ENCODE measurements at places on chromosomes 13 and 19.

DNA sequence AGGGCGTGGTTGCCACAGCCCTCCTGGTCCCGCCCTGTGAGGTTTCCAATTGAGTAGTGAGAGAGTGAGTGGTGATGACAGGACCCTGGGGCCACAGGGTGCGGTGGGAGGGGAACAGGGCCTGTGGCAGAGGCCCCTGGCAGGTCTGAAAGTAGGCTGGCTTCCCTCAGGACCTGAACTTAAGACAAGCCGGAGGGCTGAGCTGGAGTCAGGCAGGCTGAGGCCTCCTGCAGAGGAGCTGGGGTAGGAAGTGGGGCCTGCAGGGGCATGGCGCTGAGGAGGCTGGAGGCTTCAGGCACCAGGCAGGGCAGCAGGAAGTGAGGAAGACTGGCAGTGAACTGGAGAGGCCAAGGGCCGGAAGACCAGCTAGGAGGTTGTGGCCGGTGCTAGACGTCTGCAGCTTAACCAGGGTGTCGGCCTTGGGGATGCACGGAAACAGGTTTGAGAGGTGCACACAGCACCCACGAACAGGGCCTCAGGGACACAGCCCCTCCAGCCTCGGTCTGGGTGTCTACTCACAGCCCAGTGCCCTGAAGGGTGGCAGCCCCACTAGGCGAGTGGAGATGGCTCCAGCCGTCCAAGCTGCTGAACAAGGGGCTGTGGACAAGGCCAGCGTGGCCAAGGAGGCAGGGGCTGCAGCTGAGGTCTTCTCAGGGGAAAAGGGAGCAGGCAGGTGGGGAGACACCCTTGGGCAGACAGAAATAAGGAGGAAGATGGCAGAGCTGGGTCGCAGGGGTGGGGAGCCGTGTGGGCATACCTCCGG, 17.8 kb downstream of the POP4 start:
- DNase-seq = no peak

DNA sequence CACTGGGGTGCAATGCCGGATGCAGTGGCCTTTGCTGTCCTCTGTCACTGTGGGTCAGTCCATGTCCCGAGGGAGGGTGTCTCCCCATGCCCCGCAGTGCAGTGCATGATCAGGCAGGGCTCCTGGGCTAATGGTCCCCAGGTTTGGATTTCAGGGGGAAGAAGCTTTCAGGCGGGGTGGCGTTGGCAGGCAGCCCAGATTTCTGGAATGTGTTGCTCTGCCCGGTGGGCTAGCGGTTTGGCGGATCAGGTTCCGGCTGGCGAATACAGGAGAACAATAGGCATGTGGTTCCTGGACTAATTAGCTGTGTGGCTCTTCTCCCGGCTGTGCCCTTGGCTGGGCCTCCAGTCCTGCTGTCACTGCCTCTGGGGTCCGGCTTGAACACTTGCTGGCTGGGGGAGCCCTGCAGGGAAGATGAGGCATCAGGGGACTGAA, 141.3 kb downstream of the FGF9 start:
- DNase-seq = no peak

GRCh38 chr13:23848646-23849141, 40.5 kb downstream of the MIPEP start:
- no peak for DNase-seq

DNA sequence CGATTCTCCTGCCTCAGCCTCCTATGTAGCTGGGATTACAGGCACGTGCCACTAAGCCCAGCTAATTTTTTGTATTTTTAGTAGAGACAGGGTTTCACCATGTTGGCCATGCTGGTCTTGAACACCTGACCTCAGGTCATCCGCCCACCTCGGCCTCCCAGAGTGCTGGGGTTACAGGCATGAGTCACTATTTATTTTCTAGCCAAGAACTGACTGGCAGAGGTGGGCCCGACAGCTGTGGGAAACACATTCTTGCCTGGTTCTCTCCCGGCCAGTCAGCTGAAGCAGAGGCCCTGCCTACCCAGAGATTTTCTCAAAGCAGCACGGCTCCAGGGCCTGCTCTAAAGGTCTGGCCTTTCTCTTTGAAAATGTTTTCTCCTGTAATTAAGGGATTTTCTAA, 108.0 kb downstream of the KCTD15 start:
- DNase-seq = no peak

- no peak for DNase-seq
Measured at GRCh38 chr13:110227864-110228643, 78.9 kb downstream of the COL4A1 start.

DNA sequence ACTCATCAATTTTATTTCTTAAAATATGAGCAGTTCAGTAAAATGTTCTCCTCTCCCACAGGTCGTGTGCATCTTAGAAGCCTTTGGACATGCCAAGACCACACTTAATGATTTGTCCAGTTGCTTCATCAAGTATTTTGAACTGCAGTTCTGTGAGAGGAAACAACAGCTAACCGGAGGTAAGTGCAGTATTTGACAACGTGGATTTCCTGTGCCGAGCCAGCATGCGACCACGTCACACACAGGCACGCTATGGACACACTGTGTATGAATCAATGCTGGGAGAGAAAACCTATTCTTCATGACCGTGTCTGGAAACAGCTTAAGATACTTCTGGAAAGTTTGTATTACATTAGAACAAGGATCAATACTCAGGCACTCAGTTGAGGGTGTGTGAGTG, 268.5 kb downstream of the MYO16 start:
- no peak for DNase-seq

GRCh38 chr13:74243637-74244526, 109.7 kb upstream of the KLF12 start:
- DNase-seq = no peak

DNA sequence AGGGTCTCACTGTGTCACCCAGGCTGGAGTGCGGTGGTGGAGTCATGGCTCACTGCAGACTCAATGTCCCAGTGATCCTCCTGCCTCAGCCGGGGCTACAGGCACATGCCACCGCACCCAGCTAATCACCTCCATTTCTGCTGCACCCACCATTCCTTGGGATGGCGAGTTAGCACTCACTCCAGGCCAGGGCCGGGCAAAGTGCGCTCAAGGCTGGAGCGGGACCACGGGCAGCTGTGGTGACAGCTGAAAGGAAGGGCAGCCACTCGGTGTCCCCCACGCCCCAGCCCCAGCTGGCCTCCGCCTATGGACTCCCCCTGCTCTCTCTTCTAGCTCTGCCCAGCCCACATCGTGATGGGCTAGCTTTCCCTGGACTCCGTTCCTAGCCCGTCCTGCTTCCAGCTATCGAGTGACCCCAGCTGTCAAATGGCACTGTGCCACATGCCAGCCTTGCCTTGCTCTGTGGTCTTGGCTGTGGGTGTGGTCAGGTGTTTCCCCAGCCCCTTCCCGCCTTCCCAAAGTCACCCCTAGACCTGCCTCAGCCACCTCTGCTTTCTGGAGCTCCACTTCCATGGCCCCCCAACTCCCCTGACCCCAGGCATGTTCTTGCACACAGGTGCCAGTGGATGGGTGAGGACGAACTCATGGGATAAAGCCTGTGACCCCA, 4.1 kb downstream of the MICOS13 start:
- DNase-seq = no peak

DNA sequence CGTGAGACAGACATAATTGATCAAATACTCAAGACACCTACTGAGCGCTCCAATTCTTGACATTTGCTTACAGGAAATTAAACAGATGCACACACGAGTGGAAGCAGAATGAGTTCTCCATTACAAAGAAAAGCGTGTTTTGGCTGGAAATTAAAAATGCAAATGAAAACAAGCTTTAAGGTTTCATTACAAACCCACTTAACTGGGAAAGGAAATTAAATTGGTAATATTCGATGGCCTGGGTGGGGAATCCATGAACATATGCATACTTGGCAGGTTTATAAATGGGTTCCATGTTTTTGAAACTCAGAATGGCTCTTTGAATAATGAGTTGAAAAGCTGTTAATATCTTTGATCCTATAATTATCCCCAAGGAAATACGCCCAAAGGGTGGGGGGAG, 178.0 kb downstream of the IER2 start:
- no peak for DNase-seq

- DNase-seq = no peak
Measured at GRCh38 chr13:40231751-40232150, 434.7 kb downstream of the FOXO1 start.

- DNase-seq = no peak
Measured at GRCh38 chr13:103960001-103960400, 893.8 kb upstream of the SLC10A2 start.

- DNase-seq = no peak
Measured at GRCh38 chr13:24292481-24292880, 16.9 kb upstream of the C1QTNF9 start.

DNA sequence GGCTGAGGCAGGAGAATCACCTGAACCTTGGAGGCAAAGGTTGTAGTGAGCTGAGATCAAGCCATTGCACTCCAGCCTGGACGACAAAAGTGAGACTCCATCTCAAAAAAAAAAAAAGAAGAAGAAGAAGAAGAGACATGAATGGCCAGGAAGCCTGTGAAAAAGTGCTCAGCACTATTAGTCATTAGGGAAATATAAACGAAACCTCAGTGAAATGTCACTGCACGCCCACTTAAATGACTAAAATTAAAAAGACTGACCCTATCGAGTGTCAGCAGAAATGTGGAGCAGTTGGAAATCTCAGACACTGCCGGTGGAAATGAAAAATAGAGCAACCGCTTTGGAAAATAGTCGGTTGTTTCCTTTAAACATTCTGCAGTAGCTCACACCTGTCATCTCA, 5.5 kb upstream of the TYROBP start:
- DNase-seq = no peak

DNA sequence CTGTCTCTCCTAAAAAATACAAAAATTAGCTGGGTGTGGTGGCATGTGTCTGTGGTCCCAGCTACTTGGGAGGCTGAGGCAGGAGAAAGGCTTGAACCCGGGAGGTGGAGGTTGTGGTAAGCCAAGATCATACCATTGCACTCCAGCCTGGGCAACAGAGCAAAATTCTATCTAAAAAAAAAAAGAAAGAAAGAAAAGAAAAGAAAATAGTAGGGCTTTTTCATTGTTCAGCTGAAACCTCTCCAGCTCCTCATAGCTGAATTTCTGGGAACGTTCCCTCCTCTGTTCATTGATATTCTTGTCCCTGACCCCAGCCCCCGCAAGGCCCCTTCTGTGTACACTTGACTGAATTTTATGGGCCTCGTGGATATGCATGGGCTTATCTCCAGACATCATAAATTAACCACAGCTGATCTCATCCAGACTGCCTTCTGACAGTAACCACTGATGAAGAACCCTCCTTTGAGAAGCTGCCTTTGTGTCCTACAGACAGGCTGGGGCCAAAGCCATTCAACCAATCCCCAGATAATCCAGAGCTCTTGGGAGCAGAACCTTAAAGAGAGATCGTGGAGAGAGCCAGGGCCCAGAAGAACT, at the start of gene ELSPBP1:
ELSPBP1 (plus strand) TSS at position 424 of the 594 bp plus-strand sequence. CDS start 14,036 bp downstream, outside the sequence.
- no peak for DNase-seq

All from stimulated activated CD4-positive, alpha-beta T cell treated with anti-CD3 and anti-CD28 coated beads, Interleukin-15, amount 100 ng/mL, for 1 hour (primary cell).